ENCODE measurements at places on chromosomes 5 and 9.

DNA sequence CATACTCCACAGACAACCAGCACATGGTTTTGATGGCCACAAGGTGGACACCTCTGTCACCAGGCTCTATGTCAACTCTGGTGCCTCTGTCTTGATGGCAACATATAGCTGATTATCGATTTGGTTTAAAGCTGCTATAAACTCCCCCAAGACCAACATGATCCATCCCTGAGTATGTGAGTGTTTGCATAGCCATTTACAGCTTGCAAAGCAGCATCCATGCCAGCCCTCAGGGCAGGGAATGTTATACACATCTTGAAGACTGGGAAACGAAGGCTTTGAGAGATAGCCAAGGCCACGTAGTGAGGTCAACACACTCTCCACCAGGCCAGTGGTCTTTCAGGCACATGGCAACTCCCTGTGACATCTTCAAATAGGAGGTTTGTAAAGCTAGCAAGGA is 40.3 kb upstream of the BRINP1 start:
- DNase-seq: no peak

DNA sequence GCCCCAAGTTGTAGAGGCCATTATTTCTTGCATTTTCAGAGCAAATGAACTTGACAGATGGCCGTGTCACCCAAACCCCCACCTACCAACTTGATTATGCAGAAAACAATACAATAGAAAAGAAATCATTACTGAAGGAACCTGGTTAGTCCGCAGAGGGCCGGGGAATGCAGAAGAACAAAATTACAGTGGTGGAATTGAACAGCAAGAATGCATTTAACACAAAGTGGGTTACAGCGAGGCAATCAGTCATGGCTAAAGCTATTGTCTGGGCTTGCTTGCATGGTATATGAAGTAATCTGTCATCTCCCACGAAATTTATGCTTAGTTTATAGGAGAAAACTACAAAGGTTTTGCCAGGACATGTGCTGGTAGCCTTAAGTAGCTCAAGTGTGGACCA is 238.3 kb upstream of the IRX1 start:
- no peak for DNase-seq

DNA sequence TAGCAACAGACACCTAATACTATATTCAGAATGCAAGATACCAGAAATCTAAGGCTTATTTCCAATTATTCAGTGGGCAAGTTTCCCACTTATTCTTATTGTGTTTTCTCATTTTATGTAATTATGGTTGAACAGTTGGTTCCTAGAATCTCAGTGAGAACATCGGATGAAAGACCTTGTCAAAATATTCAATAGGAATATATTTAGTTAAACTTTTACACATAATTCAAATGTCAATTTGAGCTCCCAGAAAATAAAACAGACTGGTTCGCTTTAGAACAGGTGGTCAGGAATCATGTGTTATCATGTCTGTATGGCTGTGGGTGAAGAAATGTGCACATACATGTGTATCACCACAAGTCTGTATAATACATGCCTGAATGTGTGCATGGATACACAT is 447.8 kb downstream of the MED10 start:
- DNase-seq: no peak

DNA sequence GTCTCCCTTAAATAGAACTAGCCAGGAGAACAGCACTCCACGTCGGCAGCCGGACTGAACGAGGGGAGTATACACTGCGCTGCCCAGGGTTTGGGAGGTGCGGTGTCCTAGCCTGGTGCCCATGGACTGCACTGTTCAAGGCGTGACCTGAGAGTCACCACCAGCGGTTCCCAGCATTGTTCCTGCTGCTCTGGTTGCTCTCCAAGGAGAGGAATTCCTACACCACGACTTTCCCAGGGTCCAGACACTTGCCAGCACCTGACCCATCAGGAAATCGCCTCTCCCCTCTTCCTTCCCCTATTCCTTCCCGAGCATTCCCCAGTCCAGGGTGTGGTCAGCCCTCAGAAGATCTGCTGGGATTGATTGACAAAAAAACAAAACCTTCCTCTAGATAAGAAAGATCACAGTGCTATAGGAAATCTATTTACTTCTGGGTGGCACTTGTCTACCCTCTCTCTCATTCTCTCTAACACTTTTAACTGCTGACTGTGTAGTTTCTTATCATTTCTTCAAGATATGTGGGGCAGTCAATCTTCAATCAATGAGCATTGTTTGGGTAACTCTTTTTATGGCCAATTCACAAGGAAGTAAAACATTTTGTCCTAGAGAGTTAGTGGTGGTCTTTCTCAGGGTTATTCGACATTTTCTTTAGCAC is 297.8 kb upstream of the ACTBL2 start:
- DNase-seq: no peak

GRCh38 chr9:83633676-83634075 is 10.7 kb downstream of the IDNK start:
- DNase-seq: no peak

- no peak for DNase-seq
These were observed 589.8 kb upstream of the GRAMD2B start for GRCh38 chr5:125833398-125833797.

- peak; percentile 45 for DNase-seq
These were observed 2.9 kb upstream of the CNTRL start for GRCh38 chr9:121071756-121072421.

DNA sequence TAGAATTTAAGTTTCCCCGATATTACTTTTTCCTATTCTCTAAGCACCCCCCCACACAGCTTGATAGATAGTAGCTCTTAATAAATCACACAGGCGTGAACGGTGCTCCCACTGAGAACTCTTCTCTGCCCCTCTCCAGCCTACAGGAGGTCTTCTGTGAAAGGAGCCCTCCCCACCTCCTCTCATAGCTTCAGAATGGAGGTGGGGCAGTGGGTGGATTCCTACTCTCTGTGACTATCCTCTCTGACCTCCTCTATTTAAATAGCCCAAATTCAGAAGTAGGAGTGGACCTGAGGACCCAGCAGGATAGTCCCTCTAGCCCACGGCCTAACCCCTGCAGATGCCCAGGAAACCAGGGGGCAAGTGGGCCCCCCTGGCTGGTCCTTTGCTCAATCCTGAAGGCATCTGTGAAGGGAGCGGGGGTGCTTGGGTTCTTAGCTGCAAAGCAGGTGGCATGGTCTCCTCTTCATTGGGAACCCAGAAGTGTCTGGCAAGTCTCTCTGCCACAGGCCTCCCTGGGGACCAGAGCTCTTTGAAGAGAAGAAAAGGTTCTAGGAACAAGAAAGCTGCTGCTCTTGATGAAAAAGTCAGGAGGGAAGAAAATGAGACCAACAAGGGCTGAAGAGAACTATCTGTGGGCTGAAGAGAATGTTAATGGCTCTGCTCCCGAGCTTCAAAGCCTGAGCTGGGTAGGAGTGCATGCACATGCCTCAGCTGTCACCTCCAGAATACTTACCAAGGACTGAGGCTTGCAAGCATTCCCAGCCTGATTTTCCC is 21.1 kb upstream of the HSPA9 start:
- no peak for DNase-seq

- DNase-seq: no peak
These were observed 41.4 kb downstream of the PSIP1 start for GRCh38 chr9:15469406-15469805.

DNA sequence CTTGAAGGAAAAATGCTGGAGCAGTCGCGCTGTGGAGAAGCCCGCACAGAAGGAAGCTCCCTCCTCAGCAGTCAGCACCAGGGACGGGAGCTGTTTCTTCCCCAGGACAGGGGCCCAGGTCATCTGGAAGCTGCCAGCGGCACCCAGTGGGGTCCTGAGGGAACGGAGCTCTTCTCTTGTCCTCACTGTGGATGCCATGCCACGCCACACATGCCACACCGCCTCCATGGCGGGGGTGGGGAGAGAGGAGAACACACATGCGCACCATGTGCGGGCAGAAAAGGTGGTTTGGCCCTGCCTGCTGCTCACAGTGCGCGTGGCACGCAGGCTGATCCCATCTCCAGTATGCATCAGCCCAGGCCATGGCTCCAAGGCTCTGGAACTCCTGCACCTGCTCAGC is 41.7 kb upstream of the ZNF354B start:
- DNase-seq: no peak

- peak; percentile 81 for DNase-seq
These were observed 68.2 kb upstream of the TNFAIP8 start for GRCh38 chr5:119287547-119288111.

- peak; percentile 44 for DNase-seq
These were observed 2.7 kb downstream of the NXNL2 start for GRCh38 chr9:88537761-88538091.

- no peak for DNase-seq
These were observed 176.5 kb upstream of the MAP3K1 start for GRCh38 chr5:56638768-56639238.

DNA sequence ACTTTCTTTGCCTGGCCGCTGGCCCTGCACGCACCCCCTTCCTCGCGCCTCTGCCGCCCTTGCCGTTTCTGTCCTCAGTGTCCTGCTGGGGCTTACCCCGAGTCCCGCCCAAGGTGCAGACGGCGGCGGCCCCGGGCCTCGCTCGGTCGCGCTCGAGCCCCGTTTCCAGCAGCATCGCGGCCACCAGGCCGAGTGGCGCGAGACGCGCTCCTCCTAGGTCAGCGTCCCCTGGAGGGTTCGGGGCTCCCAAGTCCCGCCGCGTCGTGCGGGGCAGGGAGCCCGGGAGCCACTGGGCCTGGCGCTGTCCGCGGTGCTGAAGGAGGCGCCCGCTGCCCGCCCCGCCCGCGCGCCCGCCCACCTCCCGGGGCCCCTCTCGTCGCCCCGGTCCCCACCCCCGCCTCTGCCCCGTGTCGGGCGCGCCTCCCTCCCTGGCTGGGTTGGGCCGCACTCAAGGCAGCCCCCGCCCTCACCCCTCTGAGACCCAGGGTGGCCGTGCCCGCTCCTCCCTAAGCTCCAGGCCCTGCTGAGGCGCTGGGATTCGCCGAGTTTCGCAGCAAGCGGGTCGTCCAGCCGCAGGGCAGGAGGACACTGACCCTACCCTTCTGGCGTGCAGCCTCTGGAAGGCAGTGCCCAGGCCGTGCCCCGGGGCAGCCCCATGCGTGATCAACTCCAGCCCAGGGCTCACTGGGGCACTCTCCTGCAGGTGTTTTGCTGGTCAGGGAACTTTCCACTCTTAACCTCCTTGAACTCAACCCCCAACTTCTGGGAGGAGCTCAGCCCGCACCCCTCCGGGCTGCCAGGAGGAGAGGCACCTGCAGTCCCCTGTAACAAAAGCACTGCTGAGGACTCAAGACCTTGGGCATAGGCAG is at the start of gene LHX3:
TSS of gene LHX3 (minus strand) at position 291 of the 869 bp plus-strand sequence. CDS start at position 175, 116 bp downstream.
- no peak for DNase-seq

DNA sequence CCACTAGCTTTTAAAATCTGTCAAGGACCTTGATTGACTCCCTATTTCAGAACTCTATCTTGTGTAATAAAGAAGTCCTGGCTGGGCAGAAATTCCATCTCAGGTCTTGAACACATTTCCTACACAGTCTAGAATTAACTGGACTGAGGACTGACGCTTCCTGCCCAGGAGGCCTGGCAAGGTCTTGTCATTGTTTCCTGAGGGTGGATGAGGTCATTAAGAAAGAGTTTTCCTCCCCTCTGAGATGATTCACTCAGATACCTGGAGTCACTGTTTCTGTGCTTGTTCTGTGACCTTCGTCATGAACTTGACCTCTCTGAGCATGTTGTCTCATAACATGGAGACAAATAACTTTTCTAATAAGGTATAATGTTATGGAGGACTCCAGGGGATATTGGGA is 10.0 kb downstream of the MTAP start:
- DNase-seq: no peak

DNA sequence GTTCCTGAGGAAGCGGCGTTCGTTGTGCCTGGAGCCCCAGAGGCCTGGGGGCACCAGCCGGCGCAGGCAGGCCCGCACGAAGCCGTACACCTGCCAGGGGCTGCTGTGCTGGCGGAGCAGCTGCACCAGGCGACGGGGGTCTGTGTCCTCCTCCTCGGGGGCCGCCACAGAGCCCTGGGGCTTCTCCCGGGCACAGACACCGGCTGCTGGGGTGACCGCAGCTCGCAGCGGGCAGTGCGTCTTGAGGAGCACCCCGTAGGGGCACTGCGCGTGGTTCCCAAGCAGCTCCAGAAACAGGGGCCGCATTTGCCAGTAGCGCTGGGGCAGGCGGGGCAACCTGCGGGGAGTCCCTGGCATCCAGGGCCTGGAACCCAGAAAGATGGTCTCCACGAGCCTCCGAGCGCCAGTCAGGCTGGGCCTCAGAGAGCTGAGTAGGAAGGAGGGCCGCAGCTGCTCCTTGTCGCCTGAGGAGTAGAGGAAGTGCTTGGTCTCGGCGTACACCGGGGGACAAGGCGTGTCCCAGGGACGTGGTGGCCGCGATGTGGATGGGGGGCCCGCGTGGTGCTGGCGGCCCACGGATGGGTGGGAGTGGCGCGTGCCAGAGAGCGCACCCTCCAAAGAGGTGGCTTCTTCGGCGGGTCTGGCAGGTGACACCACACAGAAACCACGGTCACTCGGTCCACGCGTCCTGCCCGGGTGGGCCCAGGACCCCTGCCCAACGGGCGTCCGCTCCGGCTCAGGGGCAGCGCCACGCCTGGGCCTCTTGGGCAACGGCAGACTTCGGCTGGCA is 1.3 kb downstream of the TERT start:
- DNase-seq: no peak

GRCh38 chr5:54904425-54904824 is 81.0 kb downstream of the ESM1 start:
- no peak for DNase-seq

GRCh38 chr9:116806075-116806474 is 119.0 kb downstream of the TRIM32 start:
- no peak for DNase-seq

GRCh38 chr9:10268531-10269485 is 344.0 kb downstream of the PTPRD start:
- DNase-seq: no peak

DNA sequence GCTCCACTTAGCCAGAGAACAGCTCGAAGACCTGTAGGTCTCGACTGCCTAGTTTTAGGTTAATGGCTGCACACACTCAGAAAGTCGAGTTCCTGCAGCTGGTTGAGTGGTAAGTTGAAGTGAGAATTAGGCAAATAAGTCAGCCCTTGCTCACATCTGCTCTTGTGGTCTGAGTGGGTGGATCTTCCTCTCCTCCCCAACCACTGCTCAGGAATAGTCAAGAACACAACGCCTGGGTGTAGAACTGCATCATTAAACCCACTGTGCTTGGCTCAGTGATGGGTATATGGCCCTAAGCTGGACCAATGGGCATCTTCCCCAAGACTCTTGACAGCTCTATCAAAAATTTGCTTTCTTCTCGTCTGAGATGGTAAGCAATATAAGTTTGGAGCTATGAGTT is 20.9 kb upstream of the ADAM19 start:
- DNase-seq: peak; percentile 62

GRCh38 chr9:35606138-35606504 is 1.1 kb downstream of the TESK1 start:
- DNase-seq: no peak

DNA sequence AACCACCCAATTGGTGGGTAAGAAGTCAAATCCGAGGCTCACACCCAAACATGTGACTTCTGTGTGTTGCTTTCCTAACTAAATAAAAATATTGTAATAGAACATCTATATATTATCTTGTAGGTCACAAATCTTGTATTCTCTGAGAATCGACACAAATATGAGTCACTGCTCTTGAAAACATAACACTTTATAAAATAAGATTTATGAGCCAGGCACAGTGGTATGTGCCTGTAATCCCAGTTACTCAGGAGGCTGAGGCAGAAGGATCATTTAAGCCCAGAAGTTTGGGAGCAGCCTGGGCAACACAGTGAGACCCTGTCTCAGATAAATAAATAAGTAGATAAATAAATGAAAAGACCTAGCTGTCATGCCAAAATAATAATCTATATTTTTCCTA is 624.1 kb downstream of the ANXA1 start:
- no peak for DNase-seq

- DNase-seq: no peak
These were observed 90.9 kb upstream of the MINAR2 start for GRCh38 chr5:129656952-129657351.
